Activated T-helper 9 cell treated with anti-CD3 and anti-CD28 coated beads, Interleukin-2, amount 50 U/mL, for 16 hours (primary cell): ENCODE measurements at places on chromosomes 1 and 21.

GRCh38 chr1:22096463-22096862, 44.0 kb downstream of the CDC42 start:
- no peak for DNase-seq

DNA sequence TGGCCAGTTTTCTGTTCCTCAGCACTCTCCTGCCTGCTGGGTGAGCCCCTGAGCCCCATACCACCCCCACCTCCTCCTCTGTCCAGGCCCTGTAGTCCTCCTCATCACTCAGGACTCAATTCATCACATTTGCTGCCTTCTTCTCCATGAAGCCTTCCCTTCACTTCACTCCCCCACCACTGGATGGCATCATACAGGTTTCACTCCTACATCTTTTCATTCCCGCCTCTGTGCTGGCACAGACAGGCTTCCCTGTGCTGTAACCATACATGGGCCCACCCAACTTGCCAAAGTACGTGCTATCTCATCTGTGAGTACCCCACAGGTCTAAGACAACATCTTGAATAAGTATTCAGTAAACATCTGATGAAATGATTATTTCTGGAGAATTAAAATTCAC, 56.9 kb downstream of the SLC45A1 start:
- DNase-seq: no peak

GRCh38 chr1:20448671-20449071, 37.3 kb downstream of the CAMK2N1 start:
- no peak for DNase-seq

DNA sequence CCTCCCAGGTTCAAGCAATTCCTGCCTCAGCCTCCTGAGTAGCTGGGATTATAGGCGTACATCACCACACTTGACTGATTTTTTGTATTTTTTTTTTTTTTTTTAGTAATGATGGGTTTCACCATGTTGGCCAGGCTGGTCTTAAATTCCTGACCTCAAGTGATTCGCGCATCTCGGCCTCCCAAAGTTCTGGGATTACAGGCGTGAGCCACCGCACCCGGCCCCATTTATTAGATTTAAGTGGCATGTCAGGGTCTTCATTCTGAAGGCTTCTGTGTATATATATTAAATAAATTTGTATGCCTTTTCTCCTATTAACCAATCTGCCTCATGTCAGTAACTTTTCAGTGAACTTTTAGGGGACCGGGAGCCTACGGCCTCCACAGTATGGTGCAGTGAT, 6.0 kb upstream of the CLIC4 start:
- DNase-seq: no peak

GRCh38 chr1:65424573-65424889, 4.1 kb downstream of the LEPR start:
- no peak for DNase-seq

DNA sequence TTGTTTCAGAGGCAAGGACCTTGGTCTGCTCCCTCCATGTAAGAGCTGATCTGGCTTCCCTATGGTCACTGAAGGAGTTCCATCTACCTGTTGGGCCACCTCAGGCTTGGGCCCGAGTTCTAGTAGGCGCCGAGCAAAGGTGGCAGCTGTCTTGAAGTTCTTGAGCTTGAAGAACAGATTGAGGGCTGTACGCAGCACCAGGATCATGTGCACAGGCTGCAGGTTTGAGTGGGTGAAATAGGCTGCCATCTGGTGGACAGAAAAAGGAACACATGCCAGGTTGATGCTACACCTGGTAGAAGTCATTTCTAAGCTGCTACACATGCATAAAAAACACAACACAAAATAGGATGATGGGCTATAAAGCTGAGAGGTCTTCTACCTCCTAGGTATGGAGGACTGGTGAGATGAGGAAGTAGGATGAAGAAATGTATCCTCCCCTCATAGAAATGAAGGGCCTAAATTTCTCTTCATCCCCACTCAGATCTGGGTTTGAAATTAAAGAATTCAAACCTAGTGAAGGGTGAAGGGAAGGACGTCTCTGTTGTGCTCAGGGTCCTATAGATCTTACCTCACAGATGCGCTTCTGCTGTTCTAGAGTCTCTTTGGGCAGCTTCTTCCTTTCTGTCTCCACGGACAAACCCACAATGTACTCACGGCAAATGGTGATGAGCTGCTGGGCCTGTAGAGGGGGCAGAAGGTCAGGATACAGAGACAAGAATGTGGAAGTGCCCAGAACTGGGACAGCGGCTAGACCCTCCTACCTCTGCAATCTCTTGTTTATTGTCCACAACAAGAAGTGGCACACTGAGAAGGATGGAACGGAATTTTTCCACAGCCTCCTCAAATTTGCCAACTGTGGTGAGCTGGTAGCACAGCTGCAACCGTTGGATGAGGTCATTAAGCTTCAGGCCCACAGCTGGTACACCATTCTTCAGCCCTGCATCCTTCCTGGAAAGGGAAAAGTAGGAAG, 6.6 kb upstream of the PEX19 start:
- DNase-seq: peak; percentile 28

- DNase-seq: peak; percentile 80
Measured at GRCh38 chr21:32612075-32612998, at the start of gene CFAP298. TSS of gene CFAP298 (minus strand) at chr21:32612377. CDS start at chr21:32612243, 134 bp downstream.

DNA sequence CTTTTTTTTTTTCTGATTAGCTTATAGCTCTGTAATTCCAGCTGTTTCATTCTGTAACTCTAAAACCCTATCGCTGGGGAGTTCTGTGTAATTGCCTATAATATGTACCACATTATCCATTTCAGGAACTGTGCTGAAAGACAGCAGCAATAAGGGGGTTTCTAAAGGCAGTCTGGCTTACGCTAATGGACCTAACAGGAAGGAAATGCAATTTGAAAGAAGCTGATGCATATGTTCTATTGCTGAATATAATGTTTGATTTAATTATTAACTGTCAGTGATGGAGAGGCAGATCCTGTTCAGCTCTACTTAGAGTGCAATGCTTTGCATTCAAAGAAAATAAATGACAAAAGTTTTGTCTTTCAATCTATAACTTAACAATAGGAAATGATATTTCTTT, 209.4 kb upstream of the SNX7 start:
- no peak for DNase-seq

GRCh38 chr1:84259989-84260388, 41.5 kb upstream of the SAMD13 start:
- DNase-seq: no peak

- DNase-seq: no peak
Measured at GRCh38 chr1:18954270-18955071, 2.0 kb downstream of the IFFO2 start.

- DNase-seq: no peak
Measured at GRCh38 chr1:201676197-201676596, 137.3 kb downstream of the NAV1 start.

DNA sequence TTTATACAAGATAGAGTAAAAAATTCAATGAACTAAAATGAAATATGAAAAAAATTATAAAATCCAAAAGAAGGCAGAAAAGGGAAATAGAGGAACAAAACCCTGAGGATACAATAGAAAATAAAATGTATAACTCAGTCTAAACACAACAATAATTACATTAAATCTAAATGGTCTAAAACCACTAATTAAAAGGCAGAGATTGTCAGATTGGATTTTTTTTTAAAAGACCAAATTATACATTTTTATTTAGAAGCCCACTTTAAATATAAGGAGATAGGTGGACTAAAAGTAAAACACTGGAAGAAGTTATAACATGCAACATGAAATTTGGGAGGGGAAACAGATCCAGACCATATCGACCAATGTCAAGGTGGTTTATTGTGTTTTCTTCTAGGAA, 95.2 kb downstream of the CATSPERE start:
- no peak for DNase-seq

DNA sequence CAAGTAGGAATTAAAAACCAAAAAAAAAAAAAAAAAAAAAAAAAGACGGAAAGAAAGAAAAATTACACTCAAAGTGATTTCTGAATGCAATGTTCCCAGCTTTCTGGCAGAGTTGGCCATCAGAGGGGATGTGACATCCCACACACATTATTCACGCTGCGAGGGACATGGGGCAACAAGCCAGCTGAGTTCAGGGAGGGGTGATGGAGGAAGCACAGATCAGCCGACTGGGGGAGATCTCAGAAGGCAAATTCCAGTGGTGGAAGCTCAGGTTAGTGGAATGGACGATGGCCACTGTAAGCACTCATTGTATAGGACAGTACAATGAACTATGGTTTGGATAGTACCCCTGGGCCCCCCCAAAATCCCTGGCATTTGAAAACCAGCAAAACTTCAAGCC, 311.9 kb downstream of the PCP4 start:
- DNase-seq: no peak

DNA sequence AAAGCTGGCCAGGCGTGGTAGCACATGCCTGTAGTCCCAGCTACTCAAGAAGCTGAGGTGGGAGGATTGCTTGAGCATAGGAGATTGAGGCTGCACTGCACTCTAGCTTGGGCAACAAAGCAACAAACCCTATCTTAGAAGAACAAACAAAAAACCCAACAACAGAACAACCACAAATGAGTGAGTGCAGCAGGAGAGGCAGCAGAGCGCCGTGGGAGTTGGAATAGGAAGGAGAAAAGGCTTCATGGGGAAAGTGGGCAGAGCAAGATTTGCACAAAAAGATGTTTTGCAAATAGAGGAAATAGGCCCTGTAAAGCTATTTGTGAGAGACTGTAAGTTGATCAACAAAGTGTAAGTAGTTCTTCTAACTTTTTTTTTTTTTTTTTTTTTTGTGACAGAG, 19.6 kb downstream of the SMAP2 start:
- DNase-seq: no peak

DNA sequence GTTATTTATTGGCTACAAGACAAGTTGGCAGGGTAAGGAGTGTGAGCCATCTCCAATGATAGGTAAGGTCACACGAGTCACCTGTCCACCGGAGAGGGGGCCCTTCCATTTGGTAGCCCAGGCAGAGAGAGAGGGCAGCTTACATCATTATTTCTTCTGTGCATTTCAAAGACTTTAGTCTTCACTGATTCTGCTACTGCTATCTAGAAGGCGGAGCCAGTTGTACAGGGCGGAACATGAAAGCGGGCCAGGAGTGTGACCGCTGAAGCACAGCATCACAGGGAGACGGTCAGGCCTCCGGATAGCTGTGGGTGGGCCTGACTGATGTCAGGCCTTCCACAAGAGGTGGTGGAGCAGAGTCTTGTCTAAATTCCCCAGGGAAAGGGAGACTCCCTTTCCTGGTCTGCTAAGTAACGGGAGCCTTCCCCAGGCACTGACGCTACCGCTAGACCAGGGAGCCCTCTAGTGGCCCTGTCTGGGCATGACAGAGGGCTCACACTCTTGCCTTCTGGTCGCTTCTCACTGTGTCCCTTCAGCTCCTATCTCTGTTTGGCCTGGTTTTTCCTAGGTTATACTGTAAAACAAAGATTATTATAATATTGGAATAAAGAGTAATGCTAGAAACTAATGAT, 36.7 kb downstream of the ZNF695 start:
- no peak for DNase-seq

- DNase-seq: no peak
Measured at GRCh38 chr1:14993414-14993813, 160.1 kb upstream of the TMEM51 start.
